ENCODE measurements at places on chromosomes 7 and 10.

GRCh38 chr10:123967626-123968243 is 76.1 kb upstream of the CPXM2 start:
- DNase-seq = peak; percentile 8

- no peak for DNase-seq
These were observed at the start of gene HKDC1 for GRCh38 chr10:69220041-69220451. Gene HKDC1, plus strand, starts transcription at chr10:69220332. Its CDS starts 104 bp downstream, at chr10:69220436.

GRCh38 chr7:75694638-75695399 is 43.9 kb downstream of the HIP1 start:
- no peak for DNase-seq

- DNase-seq = no peak
These were observed 143.4 kb downstream of the VPS50 start for GRCh38 chr7:93375603-93376002.

- DNase-seq = peak; percentile 4
These were observed 119.8 kb downstream of the NKX6-2 start for GRCh38 chr10:132665946-132666704.

GRCh38 chr10:30822693-30823465 is 193.3 kb upstream of the LYZL2 start:
- no peak for DNase-seq

DNA sequence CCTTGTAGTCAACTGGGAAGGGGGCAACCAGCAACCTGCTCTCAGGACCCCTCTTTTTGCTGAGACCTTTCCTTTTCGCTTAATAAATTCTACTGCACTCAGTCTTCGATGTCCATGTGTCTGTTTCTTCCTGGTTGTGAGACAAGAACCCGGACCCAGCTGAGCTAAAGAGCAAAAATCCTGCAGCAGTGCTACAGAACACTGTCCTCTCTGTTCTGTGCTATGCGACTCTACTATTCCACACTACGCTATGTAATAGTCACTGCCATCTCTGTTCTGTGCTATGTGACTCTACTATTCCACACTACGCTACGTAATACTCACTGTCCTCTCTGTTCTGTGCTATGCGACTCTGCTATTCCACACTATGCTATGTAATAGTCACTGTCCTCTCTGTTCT is 34.3 kb downstream of the DIP2C start:
- no peak for DNase-seq

DNA sequence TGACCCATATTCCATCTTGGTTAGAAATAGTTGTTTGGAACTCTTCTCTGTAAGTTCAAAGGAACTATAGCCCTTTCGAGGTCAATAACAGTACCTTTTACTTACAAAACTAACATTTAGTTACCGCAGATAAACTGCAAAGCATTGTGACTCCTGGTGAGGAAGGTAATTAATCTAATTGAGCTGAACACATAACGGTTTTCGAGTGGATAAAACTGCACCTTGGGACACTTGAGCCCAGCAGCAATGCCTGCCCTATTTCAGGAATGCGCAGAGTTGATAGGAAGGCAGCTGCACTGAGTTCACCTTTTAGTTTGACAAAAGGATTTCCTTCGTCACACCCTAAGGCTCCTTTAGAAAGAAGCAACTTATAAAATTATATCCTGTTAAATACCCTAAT is 75.4 kb downstream of the JAZF1 start:
- DNase-seq = no peak

- peak; percentile 16 for DNase-seq
These were observed 4.3 kb downstream of the KCNH2 start for GRCh38 chr7:150973571-150974451.

DNA sequence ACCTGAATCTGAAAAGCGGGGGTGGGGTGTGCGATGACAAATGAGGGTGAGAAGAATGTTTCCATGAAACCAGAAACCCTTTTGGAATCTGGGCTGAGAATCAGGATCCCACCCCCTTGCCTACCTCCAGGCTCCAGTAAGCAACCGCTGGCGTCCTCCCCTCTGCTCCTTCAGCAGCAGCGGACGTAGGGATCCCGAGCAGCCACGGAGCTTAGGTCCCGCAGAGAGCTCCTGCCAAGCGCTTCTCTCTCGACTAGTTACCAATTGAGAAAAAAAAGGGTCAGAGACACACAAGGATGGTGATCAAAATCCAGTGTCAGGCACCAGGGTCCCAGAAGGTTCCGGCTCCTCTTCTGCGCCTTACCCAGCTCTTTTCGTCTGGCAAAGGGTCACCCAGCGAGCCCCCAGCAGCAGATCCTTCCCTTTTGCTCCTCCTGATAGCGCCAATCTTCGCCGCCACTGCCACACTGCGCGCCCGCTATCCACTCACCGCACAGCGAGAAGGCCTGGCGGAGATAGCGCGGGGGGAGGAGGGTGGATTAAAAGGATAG is 733.5 kb downstream of the ZWINT start:
- DNase-seq = no peak

GRCh38 chr10:131933696-131934086 is 32.9 kb downstream of the PPP2R2D start:
- DNase-seq = no peak

DNA sequence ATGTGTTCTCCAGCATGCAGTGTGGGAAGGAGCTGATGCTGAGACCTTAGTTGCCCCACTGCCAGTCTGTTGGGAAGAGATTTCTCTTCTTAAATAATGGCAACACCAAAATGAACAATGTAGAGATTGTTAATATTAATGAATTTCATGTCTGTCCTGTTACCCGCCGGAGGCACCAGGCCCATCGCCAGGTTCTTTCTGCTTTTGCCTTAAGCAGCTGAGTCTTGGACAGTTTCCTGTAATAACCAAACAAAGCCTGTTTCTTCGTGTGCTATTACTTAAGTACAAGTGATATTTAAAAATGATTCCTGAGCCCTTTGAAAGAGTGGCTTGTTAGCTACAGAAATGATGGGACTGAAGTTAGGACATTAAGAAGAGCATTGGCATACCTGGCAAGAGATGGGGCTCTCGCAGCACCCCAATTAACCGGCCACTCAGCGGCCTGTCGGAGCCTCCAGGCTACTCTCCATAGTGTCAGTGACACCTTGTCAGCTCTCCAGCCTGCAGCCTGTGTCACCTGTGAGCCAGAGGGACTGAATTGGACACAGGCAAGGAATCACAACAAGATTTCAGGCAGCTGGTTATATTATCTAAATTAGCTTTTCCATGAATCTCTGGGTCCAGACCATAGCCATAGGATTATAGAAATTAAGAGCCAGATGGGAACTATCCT is 142.0 kb downstream of the CELF2 start:
- no peak for DNase-seq

GRCh38 chr7:135316648-135317313 is 83.1 kb downstream of the STRA8 start:
- no peak for DNase-seq

- no peak for DNase-seq
These were observed 376.3 kb downstream of the IPMK start for GRCh38 chr10:57891201-57892006.

- DNase-seq = no peak
These were observed 17.2 kb upstream of the NME8 start for GRCh38 chr7:37831244-37831643.

- no peak for DNase-seq
These were observed 12.4 kb downstream of the NMT2 start for GRCh38 chr10:15155978-15156656.

GRCh38 chr7:3068530-3068929 is 24.9 kb upstream of the CARD11 start:
- peak; percentile 27 for DNase-seq

- peak; percentile 43 for DNase-seq
These were observed 1.1 kb downstream of the AHR start for GRCh38 chr7:17299483-17299991.

GRCh38 chr7:78080241-78080640 is 281.7 kb downstream of the PHTF2 start:
- DNase-seq = no peak

DNA sequence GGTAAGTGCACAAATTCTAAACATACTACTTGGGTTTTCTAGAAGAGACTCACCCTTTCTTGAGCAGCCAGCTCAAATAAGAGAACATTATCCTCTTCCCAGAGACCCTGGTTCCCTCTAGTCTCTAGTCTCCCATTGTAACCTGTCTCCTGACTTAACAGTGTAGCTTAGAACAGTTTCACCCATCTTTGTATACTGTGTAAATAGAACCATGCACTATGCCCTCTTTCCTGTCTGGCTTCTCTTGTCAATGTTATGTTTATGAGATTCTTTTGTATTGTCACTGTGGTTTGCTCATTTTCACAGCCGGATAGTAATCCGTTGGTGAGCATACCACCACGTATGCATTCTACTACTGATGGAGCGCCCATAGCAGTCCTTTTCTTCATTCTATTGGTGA is 227.4 kb upstream of the PLPP4 start:
- no peak for DNase-seq

DNA sequence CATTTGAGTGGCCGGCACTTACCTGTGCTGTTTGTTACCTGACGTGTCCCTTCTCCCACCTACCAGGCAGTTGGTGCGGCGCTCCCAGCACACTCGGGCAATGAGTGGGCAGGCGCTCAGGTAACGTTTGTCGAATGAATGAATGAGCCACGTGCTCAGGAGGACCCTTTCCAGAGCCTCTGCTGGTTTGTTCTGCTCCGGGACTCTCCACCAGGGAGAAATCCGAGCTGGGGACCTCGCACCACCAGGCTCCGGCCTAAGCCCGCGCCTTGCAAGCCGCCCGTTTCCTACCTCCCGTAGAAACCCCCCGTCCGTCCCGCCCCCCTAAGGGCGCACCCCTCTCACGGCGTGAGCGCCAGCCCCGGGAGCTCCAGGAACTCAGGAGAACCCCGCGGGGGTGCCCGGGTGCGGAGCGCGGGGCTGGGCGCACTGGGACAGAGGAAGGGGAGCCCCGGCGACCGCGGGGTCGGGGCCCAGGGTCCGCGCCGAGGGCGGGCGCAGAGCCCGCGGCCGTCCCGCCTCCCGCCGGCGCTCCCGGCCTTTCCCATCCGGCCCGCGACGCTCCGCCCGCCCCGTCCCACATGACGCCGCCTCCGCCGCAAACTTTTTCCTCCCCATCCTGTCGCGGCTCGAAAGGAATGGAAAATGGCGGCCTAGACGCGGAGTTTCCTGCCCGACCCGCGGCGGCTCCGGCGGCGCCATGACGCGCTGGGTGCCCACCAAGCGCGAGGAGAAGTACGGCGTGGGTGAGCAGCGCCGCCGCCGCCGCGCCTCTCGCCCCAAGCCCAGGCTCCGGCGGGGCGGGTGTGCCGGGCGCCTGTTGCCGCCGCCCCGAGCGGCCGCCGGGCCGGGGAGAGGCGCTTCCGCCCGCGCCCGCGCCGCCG is at the start of gene DOCK1:
Gene DOCK1 (plus strand): TSS at position 611 of the 884 bp plus-strand sequence. CDS start 90 bp downstream, at position 701.
- no peak for DNase-seq

GRCh38 chr10:85284778-85285770 is 956.7 kb downstream of the CCSER2 start:
- DNase-seq = no peak

DNA sequence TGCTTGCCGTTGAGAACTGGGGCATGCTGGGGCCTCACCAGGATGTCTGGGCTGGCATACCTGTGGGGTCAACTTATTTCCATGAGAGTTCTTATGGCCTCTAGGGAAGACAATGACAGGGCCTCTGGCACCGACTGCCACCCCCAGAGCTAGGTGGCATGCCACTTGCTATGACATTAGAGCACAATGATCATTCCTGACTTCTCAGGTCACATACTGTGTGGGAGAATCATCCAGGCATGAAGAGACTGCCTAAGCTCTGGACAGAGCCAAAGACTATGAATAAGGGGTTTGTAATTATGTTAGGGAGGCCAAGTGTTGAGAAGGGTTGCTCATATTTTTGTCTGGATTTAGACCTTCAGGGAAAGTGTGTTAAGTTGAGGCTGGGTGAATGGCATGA is 97.5 kb downstream of the PTPN20 start:
- DNase-seq = no peak

DNA sequence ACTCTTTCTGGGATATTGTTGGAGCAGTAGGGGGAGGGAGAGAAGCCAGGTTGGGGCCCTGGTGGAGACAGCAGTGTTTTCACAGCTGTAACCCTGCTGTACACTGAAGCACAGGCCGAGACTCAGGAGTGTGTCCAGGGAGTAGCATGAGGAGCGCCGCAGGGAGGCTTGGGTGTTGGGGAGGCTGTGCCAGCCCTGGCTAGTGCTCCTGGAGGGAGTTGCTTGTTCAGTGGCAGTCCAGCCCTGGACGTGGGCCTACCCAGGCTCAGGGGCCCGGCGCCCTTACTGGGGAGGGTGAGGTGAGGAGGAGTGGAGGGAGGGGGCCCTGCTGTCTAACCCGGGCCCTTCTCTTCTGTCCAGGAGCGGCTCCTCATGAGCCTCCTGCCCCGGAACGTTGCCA is 35.9 kb downstream of the ADCY1 start:
- no peak for DNase-seq

DNA sequence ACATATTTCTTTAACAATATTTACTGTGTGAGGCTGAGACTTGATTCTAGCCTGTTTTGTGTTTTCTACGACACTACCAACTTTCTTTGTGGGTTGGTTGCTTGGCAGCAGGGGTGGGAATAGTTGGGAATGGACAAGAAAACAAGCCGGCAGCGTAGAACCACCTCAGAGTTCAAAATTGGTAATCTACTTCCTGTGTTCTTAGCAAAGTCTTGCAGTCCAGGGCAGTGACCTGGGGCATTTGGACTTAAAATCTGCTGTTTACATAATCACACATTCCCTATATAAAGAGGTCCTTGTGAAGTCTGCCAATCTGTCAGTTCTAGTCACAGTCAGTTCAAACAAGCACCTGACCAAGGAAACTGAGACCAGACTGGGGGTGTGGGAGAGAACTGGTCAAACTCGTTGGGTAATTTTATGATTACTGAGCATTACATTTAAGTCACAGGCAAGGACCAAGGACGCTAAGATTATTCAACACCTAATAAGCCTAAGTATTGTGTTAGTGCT is 167.9 kb downstream of the CPEB3 start:
- no peak for DNase-seq

All from CD4-positive, alpha-beta T cell treated with Interleukin-4 for 4 hours (primary cell).